ENCODE measurements at places on chromosomes 12 and 14.

DNA sequence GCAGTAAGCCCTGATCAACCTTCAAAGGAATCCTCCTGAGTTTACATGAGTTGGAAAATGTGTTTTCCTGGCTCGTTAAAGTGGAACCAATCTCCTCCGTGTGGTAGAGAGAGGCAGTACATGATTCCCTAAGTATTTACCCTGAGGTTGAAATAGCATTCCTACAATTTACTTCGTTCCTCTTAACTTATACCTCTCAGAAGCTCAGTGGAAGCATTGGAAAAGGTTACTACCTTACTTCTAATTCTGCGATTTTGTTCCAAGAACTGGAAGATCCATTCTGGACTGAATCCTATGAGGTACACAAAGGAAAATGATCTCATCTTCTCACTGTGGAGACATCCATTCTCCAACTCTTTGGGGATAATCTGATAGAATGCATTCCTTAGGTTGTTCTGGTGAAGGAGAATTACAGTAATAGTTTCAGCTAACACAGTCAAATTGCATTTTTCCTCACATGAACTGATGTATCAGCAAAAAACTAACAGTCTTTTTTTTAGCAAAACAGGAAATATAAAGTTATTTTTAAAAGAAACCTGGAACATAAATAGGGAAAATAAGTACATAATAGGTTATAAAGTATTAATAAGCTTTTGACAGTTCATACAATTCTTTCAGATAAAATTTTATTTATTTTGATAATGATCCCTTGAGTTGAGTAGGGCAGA is 475.6 kb downstream of the PDZRN4 start:
- DNase-seq, result peak; percentile 27

GRCh38 chr14:65604936-65605335 is 192.4 kb downstream of the FUT8 start:
- DNase-seq, result peak; percentile 23

GRCh38 chr14:58826845-58827686 is 189.3 kb downstream of the DACT1 start:
- DNase-seq, result no peak

GRCh38 chr12:120015313-120015712 is 26.3 kb downstream of the BICDL1 start:
- DNase-seq, result no peak

DNA sequence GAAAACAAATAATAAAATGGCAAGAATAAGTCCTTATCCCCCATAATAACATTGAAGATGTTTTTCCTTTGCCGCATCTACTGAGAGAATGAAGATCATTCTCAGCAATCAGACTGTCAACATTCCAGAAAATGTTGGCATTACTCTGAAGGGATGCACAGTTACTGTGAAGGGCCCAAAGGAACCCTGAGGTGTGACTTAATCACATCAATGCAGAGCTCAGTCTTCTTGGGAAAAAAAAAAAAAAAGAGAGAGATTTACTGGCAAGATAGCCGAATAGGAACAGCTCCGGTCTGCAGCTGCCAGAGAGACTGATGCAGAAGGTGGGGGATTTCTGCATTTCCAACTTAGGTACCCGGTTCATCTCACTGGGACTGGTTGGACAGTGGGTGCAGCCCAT is 41.3 kb upstream of the OR6J1 start:
- no peak for DNase-seq

- no peak for DNase-seq
These were observed 780.2 kb upstream of the SEL1L start for GRCh38 chr14:82313889-82314288.

- DNase-seq, result no peak
These were observed 18.5 kb downstream of the TESC start for GRCh38 chr12:117080661-117081144.

DNA sequence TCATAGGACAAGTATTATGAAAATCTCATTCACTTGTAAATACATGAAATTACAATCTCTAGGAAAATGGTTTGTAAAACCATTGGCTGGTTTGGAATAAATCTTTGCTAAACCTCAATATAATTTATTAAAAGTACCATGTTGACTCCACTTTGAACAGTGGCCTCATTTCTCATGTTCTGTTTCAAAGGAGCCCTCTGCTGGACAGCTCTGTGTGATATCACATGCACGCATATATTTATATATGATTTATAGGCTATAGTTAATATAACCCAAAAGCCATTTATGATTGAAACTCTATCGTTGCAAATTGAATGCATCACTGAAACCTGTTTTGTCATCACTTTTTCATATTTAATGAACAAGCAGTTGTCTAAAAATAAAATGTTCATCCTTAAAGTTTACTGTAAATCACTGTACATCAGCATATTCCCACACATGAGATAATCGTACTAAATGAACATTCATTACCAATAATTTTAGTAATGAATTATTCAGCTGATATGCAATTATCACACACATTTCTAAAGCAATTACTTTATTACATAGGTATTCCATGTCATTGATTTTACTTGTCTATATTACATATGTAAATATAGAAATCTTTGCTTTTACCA is 493.8 kb downstream of the NPAS3 start:
- DNase-seq, result peak; percentile 37

GRCh38 chr12:29614694-29615325 is 117.3 kb upstream of the OVCH1 start:
- no peak for DNase-seq

- no peak for DNase-seq
These were observed 125.6 kb upstream of the FGD4 start for GRCh38 chr12:32273712-32274111.

DNA sequence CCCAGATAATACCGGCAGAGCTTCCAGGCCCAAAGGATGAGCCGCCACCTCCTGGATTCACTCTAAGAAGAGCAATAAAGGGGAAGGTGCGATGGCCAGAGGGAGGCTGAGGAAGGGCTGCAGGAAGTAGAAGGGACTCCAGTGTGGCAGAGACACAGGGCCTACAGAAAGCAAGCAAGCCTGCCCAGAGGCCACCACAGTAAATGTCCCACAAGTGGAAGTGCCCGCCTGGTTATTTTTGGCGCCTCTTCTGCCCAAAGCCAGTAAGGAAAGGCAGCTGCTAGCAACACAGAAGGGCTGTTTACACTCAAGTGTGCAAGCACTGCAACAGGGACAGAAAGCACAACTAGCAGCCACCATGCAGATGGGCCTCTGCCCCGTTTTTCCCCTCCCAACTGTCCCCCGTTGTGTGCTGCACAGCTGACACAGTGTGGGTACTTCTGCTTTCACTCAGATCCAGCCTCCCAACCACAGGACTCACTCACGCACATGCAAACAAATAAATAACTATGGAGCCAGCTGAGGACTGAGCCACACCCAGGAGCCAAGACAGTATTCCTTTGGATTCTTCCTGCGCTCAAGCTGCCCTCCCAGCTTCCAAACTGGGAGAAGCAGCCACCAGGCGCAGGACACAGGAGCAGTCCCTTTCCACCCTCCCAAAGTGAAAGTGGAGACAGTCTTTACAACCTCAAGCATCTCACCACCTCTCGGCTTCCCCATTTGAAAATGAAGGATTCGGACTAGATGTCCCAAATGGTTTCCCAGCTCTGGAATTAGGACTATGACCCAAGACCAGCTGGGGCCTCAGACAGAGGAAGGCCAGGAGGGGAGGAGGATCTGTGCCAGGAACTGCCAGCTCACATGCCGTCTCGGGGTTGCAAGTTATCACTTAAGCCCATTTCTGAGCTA is 40.0 kb upstream of the PNMA1 start:
- DNase-seq, result no peak

- DNase-seq, result peak; percentile 58
These were observed 12.9 kb upstream of the NEMF start for GRCh38 chr14:49865431-49865859.

DNA sequence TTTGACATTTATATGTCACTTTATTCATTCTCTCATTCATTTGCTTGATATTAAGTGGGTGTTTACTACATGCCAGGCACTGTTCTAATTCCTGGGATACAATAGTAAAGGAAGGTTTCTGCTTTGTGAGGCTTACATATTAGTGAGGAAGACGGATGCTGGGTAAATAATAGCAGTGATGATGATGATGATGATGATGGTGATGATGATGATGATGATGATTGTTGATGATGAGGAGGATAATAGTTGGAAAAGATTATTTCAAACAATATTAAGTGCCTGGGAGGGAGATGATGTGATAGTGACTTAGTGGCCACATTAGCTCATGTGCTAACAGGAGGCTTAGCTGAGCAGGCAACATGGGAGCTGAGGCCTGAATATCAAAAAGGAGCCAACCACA is 19.3 kb upstream of the TMEM233 start:
- no peak for DNase-seq

- no peak for DNase-seq
These were observed 19.2 kb upstream of the MLXIP start for GRCh38 chr12:122059203-122059960.

GRCh38 chr14:90721619-90722305 is 94.5 kb downstream of the TTC7B start:
- DNase-seq, result peak; percentile 27

DNA sequence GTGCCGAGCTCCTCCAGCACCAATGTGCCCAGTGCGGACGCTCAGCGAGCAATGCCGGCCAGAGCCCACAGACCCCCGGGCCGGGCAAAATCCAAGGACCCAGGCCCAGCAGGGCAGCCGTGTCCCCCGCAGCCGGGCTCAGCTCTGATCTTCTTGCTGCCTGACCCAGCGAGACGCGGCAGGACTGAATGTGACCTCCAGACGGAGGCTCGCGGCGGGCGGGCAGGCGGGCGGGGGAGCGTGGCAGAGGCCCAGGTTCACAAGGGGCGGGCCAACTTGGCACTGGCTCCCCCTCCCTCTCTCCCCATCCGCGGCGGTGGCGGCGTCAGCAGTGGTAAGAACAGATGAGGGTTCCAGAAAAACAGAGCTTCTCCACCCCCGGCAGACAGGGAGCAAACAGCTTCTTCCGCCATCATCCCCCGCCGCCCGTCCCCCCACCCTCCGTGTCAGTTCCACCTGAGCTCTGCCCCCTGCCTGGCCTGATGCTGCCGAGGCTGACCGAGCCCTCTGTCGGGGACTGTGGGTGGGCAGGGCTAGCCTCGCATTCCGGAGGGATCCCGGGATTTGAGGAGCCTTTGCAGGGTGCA is 94.3 kb downstream of the RFLNA start:
- peak; percentile 15 for DNase-seq

GRCh38 chr12:131459773-131460365 is 251.0 kb upstream of the SFSWAP start:
- no peak for DNase-seq

GRCh38 chr14:54658836-54659235 is 91.9 kb downstream of the SAMD4A start:
- DNase-seq, result peak; percentile 72

DNA sequence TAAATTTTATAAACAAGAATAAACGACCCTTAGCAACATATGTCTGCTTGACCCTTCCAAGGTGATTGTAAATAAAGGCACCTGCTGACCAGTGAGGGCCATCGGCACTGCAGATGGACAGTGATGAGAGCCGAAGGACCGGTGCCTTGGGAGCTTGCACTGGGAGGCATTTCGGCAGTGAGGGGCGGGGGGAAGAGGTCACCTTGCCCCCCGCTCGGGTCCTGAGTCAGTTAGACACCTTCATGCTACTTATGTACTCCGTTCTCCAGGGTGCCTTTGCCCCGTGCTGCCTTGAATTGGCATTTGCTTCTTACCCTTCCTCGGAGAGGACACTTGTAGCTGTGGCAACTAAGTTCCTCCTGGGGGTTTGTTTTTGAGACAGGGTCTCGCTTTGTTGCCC is 23.0 kb downstream of the MMAB start:
- no peak for DNase-seq

- DNase-seq, result no peak
These were observed 68.0 kb downstream of the RNF34 start for GRCh38 chr12:121467638-121468498.

DNA sequence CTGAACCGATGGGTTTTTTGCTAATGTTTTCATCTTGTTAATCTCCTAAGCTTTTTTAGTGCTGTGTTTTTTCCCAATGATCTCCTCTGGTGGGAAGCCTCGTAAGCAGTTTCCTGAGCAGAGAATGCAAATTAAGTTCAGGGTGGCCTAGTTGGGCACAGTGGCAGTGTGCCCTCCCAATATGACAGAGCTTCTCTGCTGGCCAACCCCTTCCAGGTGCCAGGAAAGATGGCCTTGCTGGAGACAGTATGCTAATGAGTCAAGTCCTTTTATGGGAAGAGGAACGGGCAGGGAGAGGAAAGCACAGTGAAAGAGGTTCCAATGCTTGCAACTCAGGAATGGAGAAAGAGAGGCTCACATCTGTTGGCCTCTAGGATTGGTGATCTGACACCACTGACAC is 115.8 kb downstream of the GCH1 start:
- no peak for DNase-seq

DNA sequence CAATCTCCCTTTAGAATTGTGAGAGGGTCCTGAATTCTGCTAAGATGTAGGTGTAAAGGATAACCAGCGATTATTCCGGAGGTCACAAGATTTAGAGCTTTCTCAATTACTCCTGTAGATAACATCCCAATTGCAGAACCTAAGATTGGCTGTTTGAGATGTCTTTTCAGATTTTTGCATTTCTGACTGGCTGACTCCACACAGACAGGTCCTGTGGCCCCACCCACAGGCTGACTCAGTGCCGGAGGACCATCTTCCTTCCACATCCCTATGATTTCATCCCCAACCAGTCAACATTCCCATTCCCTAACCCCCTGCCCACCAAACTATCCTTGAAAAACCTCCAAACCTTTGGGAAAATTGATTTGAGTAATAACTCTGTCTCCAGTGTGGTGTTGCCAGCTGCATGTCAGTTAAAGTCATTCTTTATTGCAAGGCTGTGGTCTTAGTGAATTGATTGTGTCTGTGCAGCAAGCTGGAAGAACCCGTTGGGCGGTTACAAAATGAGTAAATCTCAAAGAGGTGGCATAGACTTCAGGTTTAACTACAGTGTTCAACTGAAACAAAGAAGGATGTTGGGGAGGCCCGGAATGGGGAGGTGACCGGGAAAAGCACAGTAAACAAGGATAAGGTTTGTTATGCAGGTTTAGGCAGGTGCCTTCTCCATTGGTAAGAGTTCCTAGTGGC is 10.6 kb downstream of the FNTB start:
- peak; percentile 78 for DNase-seq

- DNase-seq, result no peak
These were observed 38.3 kb downstream of the RAD51B start for GRCh38 chr14:67857778-67858350.

GRCh38 chr12:132542661-132543060 is 52.7 kb downstream of the FBRSL1 start:
- no peak for DNase-seq

GRCh38 chr12:98424726-98425401 is 90.5 kb upstream of the TMPO start:
- DNase-seq, result peak; percentile 91

DNA sequence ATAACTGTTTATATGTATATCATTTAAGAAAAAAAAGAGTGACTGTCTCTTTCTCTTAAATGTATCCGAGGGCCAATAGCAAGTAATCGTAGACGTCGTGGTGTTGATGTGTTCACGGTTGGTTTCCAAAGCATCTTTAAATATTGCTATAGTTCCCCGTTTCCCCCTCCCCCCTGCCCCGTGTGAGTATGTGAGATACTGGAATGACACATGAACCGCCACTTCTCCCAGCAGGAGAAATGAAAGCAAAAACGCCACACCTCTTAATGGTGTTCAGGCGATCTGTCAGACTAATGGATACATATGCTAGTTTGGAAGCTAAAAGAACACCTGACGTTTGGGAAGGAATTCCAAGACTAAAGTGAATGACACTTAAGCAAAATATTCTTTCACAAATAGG is 258.3 kb downstream of the FOXN3 start:
- no peak for DNase-seq
